GM23338 (cell line): ENCODE measurements at places on chromosomes 16 and 17. TPM values are rescaled to one million over a fixed set of nuclear protein-coding genes. Genes with fewer than 3 reads are reported as not detected.

The BEAN1 gene
- total RNA-seq = 0.07 TPM in 1 of 2 replicates, not detected in the other

The CTRB2 gene
- not detected in 2 replicates for total RNA-seq

The TMEM204 gene
- 0.14 TPM in 1 of 2 replicates, not detected in the other for total RNA-seq

- no peak overlapping the region for H3K27ac ChIP-seq
- no peak overlapping the region for H3K4me3 ChIP-seq
- H3K4me1 ChIP-seq = no peaks in the 10 kb centered on the region
- H3K27me3 ChIP-seq = no peaks in the 10 kb centered on the region
- no peak for DNase-seq
Measured at GRCh38 chr16:27231692-27232060, 28.4 kb downstream of the KDM8 start.

- peaks cover 3% of the 10 kb centered on the region; the same call in 1 of the 2 replicates for H3K36me3 ChIP-seq
- no peak for DNase-seq
Measured at GRCh38 chr17:925817-926216, 53.8 kb downstream of the NXN start.

DNA sequence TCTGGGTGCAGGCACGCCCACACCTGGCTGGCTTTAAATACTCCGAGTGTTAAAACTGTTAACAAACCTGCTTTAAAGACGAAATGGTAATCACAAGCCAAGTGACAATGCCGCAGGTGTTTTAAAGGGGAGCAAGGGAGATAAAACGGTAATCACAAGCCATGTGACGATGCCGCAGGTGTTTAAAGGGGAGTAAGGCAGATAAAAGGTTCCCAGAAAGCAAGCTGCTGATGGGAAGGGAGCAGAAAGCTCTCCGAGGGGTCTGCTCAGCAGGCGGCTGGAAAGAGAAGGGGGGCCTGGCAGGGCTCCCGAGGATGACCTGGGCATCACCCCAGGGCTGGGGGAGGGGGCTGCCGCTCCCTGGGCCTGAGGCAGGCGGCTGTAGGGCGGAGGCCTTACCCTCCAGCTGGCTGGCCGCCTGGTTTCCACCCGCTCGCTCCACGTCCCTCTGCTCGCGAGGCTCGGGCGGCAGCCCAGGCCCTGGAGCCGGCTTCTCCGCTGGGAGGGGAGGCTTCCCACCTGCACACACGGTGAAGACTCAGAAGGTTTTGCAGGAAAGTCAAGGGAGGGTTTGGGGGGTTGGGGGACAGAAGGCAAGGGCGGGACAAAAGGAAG lies 12.1 kb downstream of the NDUFAF8 start:
- H3K27ac ChIP-seq = no peak overlapping the region
- H3K4me3 ChIP-seq = no peak overlapping the region
- H3K36me3 ChIP-seq = no peaks in the 10 kb centered on the region
- H3K4me1 ChIP-seq = peaks cover 3% of the 10 kb centered on the region; the same call in 1 of the 2 replicates
- no peak for DNase-seq
- H3K27me3 ChIP-seq = no peaks in the 10 kb centered on the region

GRCh38 chr16:24909856-24910255 lies 64.1 kb downstream of the SLC5A11 start:
- DNase-seq = no peak
- H3K4me1 ChIP-seq = no peaks in the 10 kb centered on the region
- H3K27me3 ChIP-seq = no peaks in the 10 kb centered on the region
- H3K4me3 ChIP-seq = no peak overlapping the region
- H3K36me3 ChIP-seq = no peaks in the 10 kb centered on the region

- H3K27ac ChIP-seq = peak overlapping the region; percentile 91
- H3K4me3 ChIP-seq = peak overlapping the region; percentile 39
- H3K27me3 ChIP-seq = peaks cover 22% of the 10 kb centered on the region
Measured at GRCh38 chr17:7132511-7133094, 18.0 kb upstream of the ASGR2 start.

DNA sequence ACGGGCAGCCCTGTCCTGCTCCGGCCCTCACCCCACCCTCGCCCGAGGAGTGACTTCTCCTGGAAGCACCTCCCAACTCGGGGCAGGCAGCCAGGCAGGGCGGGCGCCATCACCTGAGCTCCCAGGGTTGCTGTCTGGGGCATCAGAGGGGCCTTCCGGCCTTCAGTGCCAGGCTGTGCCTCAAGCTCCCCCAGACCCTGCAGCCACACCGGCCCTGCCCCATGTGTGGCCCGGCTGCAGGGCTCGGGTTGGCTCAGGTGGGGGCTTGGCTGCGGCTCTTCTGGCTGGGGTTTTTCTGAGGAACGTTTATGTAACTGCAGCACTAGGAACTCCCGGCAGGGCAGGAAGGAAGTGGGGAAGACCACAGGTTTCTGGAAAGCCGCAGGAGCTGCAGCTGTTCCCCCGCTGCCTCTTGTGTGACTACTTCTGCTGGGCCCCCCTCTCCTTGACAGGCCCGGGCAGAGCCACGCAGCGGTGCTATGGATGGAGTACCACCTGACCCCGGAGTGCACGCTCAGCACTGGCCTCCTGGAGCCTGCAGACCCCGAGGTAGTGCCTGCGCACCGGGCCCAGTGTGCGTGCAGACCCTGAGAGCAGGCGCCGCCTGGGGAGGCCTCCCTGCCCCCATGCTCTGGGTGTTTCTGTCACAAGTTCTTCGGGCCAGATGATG lies 45.6 kb downstream of the PRMT7 start:
- H3K27ac ChIP-seq = no peak overlapping the region
- no peak for DNase-seq
- H3K4me1 ChIP-seq = no peaks in the 10 kb centered on the region
- H3K4me3 ChIP-seq = no peak overlapping the region
- peaks cover 4% of the 10 kb centered on the region; the same call in 1 of the 2 replicates for H3K36me3 ChIP-seq

GRCh38 chr17:43175213-43176118 lies 4.5 kb downstream of the NBR1 start:
- H3K36me3 ChIP-seq = no peaks in the 10 kb centered on the region; the same call in 1 of the 2 replicates
- DNase-seq = no peak
- H3K27me3 ChIP-seq = no peaks in the 10 kb centered on the region
- H3K4me1 ChIP-seq = no peaks in the 10 kb centered on the region; the same call in 1 of the 2 replicates

DNA sequence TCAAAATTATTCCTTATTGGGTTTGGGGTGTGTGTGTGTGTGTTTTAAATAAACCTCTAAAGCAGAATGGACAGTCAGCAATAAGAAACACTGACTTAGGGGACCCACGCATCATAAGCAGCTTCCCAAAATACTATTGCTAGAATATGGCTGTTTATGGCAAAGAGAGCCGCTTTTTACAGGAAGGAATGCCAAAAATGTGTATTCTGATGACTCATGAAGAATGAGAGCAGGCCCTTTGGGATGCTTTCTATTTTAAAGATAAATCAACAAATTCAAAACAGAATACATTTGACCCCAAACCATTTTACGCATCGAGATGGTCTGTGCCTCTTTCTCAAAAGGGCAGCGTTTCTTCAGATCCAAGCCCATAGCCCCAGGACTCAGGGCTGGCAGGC lies 37.5 kb downstream of the ARHGAP17 start:
- no peaks in the 10 kb centered on the region for H3K36me3 ChIP-seq
- peak; percentile 38 for DNase-seq
- H3K27ac ChIP-seq = peak overlapping the region; percentile 71; the same call in 1 of the 2 replicates
- no peaks in the 10 kb centered on the region for H3K27me3 ChIP-seq
- H3K4me3 ChIP-seq = peak overlapping the region; percentile 19; the same call in 1 of the 2 replicates

- H3K27ac ChIP-seq = no peak overlapping the region
- H3K36me3 ChIP-seq = no peaks in the 10 kb centered on the region; the same call in 1 of the 2 replicates
- peaks cover 12% of the 10 kb centered on the region; the same call in 1 of the 2 replicates for H3K4me1 ChIP-seq
- peaks cover 28% of the 10 kb centered on the region for H3K27me3 ChIP-seq
- no peak for DNase-seq
Measured at GRCh38 chr17:76871668-76872067, 3.5 kb downstream of the MGAT5B start.

DNA sequence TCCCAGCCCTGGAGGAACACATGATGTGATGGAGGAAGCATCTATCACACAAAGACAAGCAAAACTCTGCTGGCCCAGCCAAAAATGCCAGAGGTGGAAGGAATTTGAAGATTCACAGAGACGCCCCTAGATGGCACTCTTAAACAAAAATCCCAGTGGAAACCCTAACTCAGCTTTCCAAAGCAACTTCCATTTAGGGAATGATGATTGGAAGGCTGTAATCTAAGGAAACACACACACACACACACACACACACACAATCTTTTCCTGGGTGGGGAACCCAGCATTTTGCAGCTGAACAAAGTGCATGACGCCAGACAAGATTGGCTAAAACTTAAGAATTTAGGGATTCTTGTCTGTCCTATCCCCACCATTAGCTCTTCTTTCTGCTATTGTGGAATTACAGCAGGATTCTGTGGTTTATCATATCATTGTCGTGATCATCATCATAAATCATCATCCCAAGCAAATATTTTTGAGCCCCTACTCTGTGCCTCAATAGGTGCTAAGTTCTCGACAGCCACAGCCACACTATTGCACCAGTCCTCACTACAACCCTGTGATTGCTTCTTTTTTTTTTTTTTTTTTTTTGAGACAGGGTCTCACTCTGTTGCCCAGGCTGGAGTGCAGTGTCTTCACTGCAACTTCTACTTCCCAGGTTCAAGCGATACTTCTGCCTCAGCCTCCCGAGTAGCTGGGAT lies 1.6 kb upstream of the LDAF1 start:
- peaks cover 12% of the 10 kb centered on the region for H3K36me3 ChIP-seq
- H3K27me3 ChIP-seq = peaks cover 10% of the 10 kb centered on the region; the same call in 1 of the 2 replicates
- no peak overlapping the region for H3K27ac ChIP-seq
- H3K4me3 ChIP-seq = no peak overlapping the region
- DNase-seq = peak; percentile 86
- H3K4me1 ChIP-seq = peaks cover 20% of the 10 kb centered on the region

- no peak overlapping the region for H3K27ac ChIP-seq
- no peaks in the 10 kb centered on the region for H3K36me3 ChIP-seq
- peaks cover 30% of the 10 kb centered on the region for H3K4me1 ChIP-seq
- no peak for DNase-seq
- H3K27me3 ChIP-seq = no peaks in the 10 kb centered on the region
Measured at GRCh38 chr17:74119049-74119580, 84.4 kb upstream of the RPL38 start.

- H3K4me1 ChIP-seq = peaks cover 28% of the 10 kb centered on the region
- no peak overlapping the region for H3K4me3 ChIP-seq
- H3K27me3 ChIP-seq = no peaks in the 10 kb centered on the region
- no peak for DNase-seq
Measured at GRCh38 chr16:20904507-20905081, 4.0 kb downstream of the LYRM1 start.

DNA sequence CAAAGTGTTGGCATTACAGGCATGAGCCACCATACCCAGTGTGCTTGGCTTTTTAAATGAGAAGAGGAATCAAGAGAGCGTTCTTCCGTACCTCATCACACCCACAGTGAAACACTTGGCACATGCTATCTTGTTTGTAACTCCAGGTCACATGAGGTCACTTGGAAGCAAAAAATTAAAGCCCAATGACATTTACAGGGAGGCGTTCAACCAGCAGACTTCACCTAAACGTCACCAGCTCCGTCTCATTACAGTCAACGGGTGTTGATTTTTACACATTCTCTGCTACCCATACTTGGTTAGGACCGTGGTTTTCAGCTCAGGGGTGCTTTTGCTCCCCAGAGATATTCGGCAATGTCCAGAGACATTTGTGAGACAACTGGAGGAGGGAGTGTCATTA lies 127.0 kb downstream of the XYLT1 start:
- no peaks in the 10 kb centered on the region for H3K27me3 ChIP-seq
- no peak for DNase-seq
- no peak overlapping the region for H3K27ac ChIP-seq
- no peaks in the 10 kb centered on the region for H3K4me1 ChIP-seq
- H3K36me3 ChIP-seq = no peaks in the 10 kb centered on the region

- H3K4me3 ChIP-seq = no peak overlapping the region
- no peaks in the 10 kb centered on the region for H3K36me3 ChIP-seq
- H3K4me1 ChIP-seq = no peaks in the 10 kb centered on the region
- DNase-seq = no peak
- no peaks in the 10 kb centered on the region for H3K27me3 ChIP-seq
- H3K27ac ChIP-seq = no peak overlapping the region
Measured at GRCh38 chr17:65942592-65942991, 249.3 kb downstream of the CEP112 start.

DNA sequence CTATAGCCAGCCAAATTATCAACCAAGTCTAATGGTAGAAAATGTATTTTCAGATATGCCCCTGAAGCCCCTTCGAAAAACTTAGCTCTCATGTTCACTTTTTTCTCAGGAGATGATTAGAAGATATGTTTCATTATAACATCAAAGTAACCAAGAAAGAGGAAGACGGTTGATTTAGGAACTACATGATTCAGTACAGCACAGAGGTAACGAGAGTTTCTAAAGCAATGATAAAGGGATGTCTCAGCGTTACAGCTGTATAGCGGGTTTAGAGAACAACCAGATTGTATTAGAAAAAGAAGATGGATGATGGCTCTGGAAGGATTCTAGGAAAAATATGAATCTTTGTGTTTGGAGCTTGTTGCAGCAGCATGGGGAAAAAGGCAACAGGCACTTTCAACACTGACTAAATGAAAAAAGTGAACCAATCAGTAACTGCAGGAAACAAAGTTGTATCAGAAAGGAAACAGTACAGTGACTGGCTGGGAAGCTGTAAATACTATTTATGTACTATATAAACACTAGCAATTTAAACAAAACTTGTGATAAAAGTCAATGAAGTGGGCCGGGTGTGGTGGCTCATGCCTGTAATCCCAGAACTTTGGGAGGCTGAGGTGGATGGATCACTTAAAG lies 21.5 kb downstream of the MBTD1 start:
- no peak overlapping the region for H3K27ac ChIP-seq
- no peaks in the 10 kb centered on the region for H3K27me3 ChIP-seq
- no peaks in the 10 kb centered on the region for H3K36me3 ChIP-seq

DNA sequence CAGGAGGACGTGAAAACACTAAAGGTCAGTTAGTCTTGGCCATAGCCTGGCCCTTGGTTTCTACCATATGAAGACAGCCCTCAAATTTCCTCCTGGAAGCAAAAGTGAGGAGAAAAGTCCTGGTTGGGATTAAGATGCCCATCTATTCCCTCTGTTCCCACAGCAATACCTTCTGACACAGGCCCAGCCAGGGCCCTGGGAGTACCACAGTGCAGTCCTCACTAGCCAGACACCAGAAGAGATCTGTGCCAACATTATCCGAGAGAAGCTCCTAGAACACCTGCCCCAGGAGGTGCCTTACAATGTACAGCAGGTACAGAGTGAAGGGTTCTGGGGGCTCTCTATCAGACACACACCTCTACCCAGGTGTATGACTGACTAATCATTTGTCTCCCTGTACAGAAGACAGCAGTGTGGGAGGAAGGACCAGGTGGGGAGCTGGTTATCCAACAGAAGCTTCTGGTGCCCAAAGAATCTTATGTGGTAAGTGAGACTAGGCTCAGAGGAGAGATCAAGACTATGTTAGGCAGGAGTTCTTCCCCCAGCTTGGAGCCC lies 4.1 kb downstream of the ERAL1 start:
- no peaks in the 10 kb centered on the region for H3K27me3 ChIP-seq
- H3K4me1 ChIP-seq = peaks cover 4% of the 10 kb centered on the region
- no peak for DNase-seq
- H3K36me3 ChIP-seq = peaks cover 7% of the 10 kb centered on the region
- no peak overlapping the region for H3K4me3 ChIP-seq

GRCh38 chr16:3822366-3823045 lies 58.0 kb downstream of the CREBBP start:
- H3K4me3 ChIP-seq = no peak overlapping the region
- no peaks in the 10 kb centered on the region for H3K36me3 ChIP-seq
- H3K27ac ChIP-seq = no peak overlapping the region
- H3K4me1 ChIP-seq = peaks cover 20% of the 10 kb centered on the region
- DNase-seq = no peak
